ENCODE measurements at places on chromosomes 2 and 18.
A peak's percentile ranks its signal among the peaks of the same experiment; 100 is the strongest.

GRCh38 chr18:28044036-28044435 is 132.9 kb downstream of the CDH2 start:
- DNase-seq = no peak

DNA sequence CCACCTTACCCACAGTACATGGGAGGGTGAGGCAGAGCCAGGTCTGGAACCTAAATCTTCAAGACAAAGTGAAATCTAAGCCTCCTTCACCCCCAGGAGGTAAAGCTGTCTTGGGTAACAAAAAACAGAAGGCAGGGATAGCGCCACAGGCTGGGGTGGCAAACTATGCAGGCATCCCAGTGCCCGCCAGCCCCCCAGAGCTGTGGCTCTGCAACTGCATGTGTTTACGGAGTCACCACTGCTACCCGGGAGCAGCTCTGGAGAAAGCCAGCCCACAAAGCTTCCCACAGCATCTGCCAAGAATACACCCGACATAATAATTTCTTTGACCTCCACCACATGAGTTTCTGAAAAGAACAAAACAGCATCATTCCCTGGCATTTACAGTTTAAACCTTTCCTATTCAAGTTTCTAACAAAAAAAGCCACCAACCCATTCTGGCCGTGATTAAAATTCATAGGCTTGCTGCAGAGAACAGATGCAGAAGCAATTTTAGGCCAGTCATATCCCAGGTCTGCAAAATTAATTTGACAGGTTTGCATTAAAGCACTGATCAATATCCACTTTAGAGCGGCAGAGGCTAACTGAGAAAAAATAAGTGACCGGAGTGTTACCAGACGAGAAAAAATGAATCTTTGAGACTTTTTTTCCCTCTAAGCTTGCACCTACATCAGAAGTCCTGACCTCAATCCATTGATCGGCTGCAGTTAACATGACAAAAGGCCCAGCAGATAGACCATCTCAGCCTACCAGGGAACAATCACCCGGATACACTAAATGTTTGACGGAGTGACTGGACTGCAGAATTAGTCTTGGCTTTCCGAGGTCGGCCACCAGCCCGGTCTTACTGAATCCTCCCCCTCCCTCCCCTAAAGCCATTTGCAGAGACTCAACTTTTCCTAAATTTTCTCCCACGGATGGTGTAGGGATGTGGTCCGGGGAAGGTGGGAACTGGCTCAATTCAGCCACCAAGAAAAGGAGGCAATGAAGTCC is 309.6 kb upstream of the SKOR2 start:
- no peak for DNase-seq

- no peak for DNase-seq
Observed at GRCh38 chr2:227816507-227817294, 3.1 kb downstream of the CCL20 start.

- no peak for DNase-seq
Observed at GRCh38 chr18:58344080-58344670, 284.7 kb downstream of the ALPK2 start.

DNA sequence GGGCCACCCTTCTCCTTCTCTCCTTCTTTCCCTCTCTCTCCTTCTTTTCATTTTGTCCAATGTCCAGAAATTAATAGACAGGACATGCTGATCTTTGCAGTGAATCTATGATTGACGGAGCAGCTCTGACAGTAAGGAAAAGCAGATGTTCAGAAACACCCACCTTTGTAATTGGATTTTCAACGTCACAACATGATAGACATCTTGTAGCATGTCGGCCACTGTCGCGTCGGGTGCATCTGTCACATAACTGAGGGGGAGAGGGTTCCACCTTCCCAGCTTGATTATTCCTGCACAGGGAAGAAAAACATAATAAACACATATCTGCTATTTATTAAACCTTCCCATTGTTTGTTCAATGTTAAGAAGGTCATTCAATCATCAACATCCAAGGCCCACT is 76.2 kb downstream of the SATB2 start:
- DNase-seq = no peak

GRCh38 chr2:223532161-223532560 is 70.0 kb downstream of the SCG2 start:
- no peak for DNase-seq

- no peak for DNase-seq
Observed at GRCh38 chr2:204019572-204020501, 83.3 kb downstream of the ICOS start.

GRCh38 chr2:241991299-241991698 is 121.8 kb downstream of the RTP5 start:
- no peak for DNase-seq

GRCh38 chr18:35693829-35694228 is 112.3 kb downstream of the GALNT1 start:
- no peak for DNase-seq

GRCh38 chr18:45054636-45055035 is 373.9 kb downstream of the SETBP1 start:
- no peak for DNase-seq

DNA sequence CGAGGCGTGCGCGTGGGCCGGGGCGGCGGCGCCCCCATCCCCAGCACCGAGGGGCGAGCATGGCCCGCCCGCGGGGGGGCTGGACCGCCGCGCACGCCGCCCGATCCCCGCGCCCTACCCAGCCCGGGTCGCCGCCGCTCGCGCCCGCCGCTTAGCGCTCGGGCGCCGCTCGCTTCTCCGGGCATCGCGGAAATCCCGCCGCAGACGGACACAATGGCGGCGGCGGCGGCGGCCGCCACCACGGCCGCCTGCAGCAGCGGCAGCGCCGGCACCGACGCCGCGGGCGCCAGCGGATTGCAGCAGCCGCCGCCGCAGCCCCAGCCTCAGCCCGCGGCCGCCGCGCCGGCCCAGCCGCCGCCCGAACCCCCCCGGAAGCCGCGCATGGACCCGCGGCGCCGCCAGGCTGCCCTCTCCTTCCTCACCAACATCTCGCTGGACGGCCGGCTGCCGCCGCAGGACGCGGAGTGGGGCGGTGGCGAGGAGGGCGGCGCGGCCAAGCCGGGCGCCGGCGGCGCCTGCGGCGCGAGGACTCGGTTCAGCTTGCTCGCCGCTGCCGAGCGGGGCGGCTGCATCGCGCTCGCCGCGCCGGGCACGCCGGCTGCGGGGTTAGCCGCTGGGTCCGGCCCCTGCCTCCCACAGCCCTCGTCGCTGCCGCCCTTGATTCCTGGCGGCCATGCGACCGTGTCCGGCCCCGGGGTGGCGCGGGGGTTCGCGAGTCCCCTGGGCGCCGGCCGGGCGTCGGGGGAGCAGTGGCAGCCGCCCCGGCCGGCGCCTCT is 453 bp downstream of the CABLES1 start:
- no peak for DNase-seq

- no peak for DNase-seq
Observed at GRCh38 chr2:162103443-162104009, 29.5 kb upstream of the DPP4 start.

- no peak for DNase-seq
Observed at GRCh38 chr2:96344011-96344410, 8.4 kb downstream of the NCAPH start.

DNA sequence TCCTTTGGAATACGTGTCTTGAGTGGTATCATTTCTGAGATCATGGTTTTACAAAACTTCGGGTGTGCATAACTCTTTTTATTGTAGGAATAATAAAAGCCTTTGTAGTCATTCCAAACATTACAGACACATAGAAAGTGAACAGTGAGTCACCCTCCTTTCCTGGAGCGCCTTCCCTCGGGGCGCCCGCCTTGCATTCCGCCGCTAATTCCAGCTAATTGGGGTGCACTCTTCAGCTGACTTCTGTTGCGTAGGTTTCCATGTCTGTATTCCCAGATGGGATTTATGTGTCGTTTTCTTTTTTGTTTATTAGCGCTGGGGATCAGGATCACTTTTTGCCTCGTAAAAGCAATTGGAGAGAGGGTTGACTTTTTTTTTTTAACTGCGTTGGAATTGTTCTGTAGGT is 18.7 kb downstream of the SH3BP4 start:
- DNase-seq = no peak

GRCh38 chr2:128787616-128788015 is 468.9 kb upstream of the HS6ST1 start:
- DNase-seq = no peak

GRCh38 chr2:158006961-158007719 is 94.5 kb upstream of the UPP2 start:
- DNase-seq = no peak

- DNase-seq = no peak
Observed at GRCh38 chr2:120797421-120798221, 62.0 kb downstream of the GLI2 start.

GRCh38 chr18:69267895-69268294 is 132.8 kb upstream of the DOK6 start:
- DNase-seq = no peak

GRCh38 chr2:227717687-227718567 is at the start of gene SLC19A3:
TSS of gene SLC19A3 (minus strand) at chr2:227718028. CDS start at chr2:227702318, 15,710 bp downstream.
- DNase-seq = peak; percentile 46

GRCh38 chr2:199113111-199113510 is 344.6 kb downstream of the SATB2 start:
- no peak for DNase-seq

DNA sequence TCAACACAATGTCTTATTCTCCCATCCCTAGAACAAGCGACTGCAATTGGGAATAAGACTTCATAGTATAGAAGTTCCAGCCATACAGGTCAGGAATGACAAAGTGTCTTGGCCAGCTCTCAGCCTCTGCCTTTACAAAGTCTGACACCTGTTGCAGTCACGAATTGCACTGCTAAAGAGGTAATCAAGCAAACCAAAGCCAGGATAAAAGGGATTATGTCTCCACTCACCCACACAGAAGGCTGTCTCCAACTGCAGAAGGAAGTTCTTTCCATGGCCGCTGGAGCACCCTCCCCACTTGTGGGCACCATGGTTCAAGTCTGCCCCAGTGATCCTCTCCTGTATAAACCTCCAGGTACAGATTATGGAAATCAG is 114.8 kb upstream of the PKDCC start:
- DNase-seq = no peak

- DNase-seq = no peak
Observed at GRCh38 chr2:3148716-3149115, 228.9 kb downstream of the EIPR1 start.

DNA sequence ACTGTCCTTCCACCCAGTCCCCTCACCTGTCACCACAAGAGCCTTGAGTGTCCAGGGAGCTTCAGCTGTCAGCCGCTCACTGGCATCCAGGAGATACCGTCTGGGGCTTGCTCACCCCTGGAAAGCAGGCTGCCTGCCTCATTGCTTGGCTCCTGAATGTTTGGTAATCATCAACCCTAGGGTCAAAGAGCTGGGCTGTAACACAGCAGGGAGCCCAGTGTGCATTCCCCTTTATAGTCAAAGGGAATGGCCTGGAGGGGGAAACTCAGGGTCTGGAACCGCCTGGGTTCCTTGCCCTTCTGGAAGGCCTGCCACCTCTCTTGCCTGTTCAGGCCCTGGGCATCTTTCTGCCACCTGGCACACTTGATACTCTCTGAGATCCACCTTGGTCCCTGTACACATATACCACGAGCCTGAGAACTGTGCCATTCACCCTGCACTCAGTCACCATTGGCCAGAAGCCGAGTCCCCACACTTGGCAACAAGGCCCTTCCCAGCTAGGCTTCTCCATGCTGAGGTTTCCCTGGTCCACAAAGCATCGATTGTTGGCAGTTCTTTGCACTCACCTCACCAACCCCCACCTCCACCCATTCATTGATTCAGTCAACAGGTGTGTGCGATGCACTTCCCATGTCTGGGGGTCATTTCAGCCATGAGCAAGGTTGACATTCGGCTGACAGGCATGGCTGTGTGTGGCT is 35.0 kb downstream of the TPRKB start:
- no peak for DNase-seq

DNA sequence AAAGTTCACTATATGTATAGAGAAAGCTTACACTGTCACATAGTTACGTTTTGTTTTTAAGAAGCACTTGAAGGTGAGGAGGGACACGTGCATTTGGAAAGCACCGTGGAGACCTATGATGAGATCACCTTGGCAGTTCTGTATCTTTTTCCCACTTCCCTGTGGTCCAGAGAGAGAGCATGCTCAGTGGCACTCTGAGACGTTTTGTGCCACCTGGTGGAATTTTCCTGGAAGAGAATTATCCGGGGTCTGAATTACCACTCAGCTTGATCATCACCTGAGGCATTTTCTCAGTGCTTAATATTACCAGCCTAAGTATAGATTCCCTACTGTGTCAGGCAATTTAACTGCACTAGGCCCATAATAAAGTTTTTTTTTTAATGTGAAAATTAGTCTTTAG is 469.4 kb upstream of the SMIM21 start:
- DNase-seq = peak; percentile 77

- no peak for DNase-seq
Observed at GRCh38 chr2:55416786-55417568, 2.7 kb downstream of the CCDC88A start.

GRCh38 chr2:136376211-136376610 is 258.3 kb upstream of the CXCR4 start:
- no peak for DNase-seq

DNA sequence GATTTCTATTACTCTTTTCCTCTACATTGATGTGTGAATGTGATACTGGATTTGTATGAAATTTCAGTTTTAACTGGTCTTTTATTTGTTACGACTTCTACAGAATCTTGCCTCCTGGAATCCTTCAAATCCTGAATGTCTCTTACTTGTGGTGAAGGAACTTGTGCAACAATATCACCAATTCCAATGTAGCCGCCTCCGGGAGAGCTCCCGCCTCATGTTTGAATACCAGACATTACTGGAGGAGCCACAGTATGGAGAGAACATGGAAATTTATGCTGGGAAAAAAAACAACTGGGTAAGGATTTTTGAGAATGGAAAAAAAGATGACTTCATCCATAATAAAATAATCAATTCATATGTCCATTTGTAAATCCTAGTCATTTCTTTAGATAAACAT is 134.6 kb downstream of the BABAM2 start:
- no peak for DNase-seq

GRCh38 chr2:189700681-189701080 is 26.2 kb downstream of the ANKAR start:
- DNase-seq = no peak

DNA sequence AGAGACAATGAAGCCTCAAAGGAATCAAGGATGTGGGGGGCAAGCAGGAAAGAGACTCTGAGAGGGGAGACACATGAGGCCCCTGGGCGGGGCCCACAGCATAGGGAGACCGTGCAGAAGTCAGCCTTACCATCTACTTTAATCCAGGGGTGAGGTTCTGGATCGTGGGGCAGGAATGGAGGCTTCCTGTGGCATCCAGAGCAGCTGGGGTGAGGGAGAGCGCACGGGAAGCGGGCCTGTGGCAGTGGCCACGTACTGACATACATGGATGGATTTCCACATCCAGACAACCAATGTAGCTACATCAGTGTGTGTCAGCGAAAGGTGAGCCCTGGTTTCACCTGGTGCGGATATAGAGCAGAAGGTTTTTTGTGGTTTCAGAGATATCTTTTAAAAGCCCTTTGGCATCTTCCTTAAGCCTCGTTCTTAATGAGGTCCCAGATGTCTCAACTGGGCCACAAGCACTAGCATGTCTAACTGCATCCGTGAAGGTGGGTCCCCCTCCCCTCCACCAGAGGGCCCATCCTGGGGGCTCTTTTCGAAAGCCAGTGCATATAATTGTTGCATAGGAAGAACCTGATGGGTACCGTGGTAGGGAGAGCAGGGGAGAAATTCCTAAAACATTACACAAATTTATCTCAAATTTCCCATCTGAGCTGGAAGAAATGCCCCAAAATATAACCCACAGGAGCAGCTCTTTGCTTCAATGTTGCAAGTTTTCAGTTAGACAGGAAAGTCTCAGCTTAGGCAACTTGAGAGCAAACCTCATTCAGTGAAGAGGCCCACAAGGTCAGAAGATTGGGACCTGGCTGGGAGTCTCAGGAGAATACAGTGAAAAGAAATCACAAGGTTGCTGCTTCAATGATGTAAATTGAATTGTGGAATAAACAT is 90.9 kb downstream of the SP3 start:
- DNase-seq = no peak
